Aorta (tissue), 5 donors: ENCODE measurements at places on chromosomes 7 and 10.

DNA sequence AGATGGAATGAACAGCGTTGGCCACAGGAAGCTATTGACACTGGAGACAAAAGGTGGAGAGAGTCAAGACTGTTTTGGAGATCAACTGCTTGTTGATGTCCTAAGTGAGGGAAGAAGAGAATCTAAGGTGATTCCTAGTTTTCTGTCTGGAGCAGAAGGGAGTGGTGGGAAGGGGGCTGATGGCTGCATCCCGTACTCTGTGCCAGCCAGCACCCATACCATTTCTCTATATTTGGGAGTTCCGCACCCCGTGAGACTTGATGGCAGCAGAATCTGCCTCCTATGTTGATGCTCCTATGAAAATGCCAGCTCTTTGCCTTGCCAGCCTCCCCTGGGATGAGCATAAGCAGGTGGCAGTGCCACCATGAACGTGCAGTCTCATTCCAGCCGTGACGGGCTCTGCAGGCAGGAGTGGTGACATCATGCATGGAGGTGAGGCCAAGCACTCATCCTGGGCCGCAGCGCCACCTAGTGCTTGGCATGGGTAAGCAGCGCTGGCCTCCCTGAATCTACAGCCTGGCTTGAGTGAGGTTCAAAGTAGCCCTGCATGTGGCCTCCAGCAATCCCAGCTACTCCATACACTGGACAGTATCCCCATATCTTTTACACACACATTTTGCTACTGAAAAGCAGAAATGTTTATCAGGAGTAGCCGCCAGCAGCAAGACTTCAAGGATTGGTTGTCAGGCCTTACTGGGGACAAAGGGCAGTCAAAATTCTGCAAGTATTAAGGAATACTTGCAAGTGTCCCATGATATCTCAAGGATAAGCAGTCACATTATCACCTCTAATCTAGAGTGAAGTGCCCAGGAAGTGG is 43.0 kb downstream of the PODXL start:
- peak; percentile 94 for DNase-seq

GRCh38 chr7:111138586-111138985 is 47.7 kb downstream of the LRRN3 start:
- no peak for DNase-seq

DNA sequence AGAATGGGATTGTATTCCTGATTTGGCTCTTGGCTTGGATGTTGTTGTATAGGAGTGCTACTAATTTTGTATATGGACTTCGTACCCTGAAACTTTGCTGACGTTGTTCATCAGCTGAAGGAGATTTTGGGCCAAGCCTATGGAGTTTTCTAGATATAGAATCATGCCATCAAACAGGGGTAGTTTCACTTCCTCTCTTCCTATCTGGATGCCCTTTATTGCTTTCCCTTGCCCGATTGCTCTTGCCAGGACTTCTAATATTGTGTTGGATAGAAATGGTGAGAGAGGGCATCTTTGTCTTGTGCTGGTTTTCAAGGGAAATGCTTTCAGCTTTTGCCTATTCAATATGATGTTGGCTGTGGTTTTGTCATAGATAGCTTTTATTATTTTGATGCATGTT is 92.3 kb downstream of the CCDC7 start:
- no peak for DNase-seq

GRCh38 chr10:86261941-86262687 is 104.5 kb downstream of the GRID1 start:
- DNase-seq: no peak

DNA sequence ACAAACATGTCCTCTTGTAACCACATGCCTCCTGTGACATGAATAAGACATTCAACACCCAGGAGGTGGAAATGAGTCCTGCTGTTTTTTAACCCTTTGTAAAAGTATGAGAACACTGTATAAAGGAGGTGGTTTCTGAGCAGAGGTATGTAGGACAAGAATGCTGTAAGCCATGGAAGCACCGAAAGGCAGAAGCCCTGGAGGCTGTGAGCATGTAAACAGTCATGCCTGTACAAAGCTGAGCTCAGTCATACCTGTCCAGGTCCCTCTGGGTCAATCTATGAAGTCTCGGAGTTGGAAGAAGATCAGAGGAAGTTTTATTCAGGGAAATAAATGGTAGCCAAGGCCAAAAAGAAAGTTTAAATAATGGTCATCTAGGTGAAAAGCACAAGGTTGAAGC is 34.7 kb upstream of the XPNPEP1 start:
- DNase-seq: no peak

DNA sequence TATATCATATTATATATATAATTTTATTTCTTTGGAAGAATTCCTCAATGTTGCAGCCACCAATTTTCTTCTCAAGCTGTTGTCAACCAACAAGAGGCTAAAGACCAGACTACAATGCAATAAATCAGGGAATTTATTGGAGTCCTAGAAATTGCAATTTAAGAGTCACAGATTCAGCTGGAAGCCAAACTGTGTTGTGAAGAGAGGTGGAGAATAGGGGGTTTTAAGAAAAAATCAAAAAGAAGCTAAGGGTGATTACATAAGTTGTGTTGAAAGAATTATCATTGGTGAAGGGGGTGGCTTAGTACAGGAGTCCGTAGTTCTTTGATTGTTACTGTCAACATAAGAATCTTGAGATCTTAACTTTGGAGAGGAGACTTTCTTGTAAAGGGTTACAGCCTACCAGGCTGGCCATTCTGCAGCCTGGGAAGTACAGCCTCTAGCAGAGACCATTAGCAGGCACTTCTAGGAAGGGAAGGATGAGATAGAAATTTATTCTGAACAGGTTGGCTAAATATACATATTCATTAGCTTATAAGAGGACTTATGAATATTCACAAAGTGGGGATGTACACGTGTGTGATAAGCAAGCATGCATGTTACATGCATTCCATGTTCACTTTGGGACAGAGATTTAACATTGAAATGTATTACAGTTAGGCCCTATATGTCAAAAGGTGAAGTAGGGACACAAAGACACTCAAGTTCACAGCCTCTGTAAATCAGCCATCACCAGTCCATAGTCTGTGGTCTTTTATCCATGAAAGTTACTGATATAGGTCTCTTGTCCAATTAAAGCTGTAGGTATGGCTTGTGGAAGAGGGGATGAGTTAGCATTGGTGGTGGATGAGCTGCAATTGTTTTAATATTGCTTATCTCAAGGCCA is 8.3 kb upstream of the TMEM168 start:
- DNase-seq: no peak

GRCh38 chr7:64625114-64626082 is 40.5 kb upstream of the ZNF107 start:
- DNase-seq: no peak

DNA sequence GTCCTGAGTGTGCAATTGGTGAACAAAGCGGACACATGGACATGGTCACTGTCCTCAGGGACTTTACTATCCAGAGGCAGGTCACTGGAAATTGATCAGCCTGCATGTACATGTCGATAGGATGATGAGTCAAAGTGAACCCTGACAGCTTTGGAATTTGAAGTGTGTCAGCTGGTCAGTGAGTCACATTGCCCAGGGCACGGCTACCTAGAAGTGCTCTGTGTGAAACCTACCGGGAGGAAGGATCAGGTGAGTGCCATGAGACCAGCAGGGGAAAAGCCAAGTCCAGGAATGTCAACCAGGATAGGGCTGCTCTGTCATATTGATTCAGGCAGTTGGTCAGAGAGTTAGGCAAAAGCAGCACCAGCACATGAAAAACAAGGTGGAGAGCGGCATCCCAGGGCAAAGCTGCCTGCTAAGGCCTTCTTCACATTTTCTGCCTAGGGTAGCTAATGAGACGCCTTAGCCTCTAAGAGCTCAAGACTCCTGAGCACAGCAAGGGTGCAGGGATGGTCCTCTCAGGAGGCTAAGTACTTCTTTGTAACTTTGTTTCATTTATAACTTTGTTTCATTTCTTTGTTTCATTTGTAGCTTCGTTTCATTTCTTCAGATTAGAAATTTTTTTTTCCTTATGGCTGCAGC is 19.4 kb upstream of the PDCD4 start:
- no peak for DNase-seq

DNA sequence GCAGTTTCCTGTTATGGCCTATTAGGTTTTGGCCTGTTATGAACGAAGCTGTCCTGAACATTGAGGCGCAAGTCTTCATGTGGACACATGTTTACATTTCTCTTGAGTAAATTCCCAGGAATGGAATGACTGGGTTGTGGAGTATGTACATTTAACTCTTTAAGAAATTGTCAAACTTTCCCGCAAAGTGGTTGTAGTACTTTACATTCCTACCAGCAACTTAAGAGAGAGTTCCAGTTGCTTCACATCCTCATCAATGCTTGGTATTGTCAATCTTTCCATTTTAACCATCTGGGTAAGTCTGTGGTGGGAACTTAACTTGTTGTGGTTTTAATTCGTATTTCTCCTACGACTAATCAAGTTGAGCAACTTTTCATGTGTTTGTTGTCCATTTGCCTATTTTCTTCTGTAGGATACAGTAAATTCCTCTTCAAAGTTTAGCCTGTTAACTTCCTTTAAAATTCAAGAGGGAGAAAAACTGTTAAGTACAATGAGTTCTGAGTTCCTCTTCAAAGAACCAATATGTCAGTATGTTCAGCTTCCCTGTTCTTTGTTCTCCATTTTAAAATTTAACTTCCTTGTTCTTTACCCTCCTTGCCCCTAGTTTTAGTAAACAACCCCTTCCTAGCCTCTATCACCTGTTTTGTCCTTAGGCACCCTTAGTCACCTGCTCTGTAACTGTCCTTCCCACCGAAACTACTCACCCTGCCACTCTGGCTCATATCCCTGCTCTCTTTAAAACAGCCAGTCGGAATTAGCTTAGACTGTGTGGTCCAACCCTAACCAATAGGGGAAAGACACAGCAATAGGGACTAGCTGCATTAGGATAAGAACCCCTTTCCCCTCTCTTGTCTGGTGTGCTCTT is 74.0 kb downstream of the FAM241B start:
- no peak for DNase-seq

DNA sequence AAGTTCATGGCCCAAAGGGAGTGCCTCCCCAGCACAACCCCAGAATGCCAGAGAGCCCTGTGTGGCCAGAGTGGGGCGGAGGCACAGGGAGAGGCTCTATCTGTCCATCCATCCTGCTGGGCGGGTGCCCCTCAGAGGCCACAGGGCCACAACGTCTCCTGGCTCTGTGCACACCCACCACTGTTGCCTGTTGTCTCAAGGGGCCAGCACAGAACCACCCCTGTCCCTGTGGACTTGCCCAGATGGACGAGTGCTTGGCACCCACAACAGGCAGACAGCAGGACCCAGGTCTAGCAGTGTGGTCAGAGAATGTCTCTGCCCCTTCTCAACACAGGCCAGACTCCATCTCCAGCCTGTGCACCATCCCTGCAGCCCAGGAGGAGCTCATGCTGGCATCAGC is 92.8 kb downstream of the PAXIP1 start:
- DNase-seq: no peak

GRCh38 chr7:39399986-39400385 is 166.2 kb upstream of the YAE1 start:
- no peak for DNase-seq
